Panc1 (cell line): ENCODE measurements at places on chromosomes 12 and 14.

DNA sequence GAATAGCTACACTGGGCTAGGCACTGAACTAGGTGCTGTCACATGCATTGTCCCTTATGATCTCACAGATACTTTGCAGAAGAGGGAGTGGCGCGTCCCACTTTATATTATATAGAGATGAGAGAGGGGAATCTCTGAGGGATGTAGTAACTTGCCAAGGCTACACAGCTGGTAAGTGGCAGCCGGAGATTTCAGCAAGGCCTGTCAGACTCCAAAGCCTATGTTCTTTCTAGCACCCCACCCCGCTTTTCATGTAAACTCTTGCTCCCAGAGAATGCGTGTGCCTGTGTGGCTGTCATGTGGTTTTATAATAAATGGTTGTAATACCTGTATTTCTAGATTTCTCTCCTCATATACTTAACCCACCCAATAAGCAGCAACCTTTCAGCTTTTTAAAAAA, 39.1 kb downstream of the WDR20 start:
- no peak for DNase-seq

DNA sequence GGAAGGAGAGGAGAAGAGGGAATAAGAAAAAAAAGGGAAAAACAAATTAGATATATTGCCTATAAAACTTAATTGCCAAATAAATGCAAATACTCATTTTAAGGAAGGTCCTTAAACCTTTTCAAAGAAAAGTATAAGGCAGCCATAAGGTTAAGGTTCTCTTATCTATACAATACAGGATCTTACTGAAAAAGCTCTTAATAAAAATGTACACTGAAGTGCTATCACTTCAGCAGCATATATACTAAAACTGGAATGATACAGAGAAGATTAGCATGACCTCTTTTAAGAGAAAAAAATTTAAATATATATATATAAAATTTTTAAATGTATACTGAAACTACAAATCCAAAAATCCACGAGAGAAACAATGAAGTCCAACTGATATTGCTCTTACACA, 65.6 kb downstream of the PPP2R5E start:
- DNase-seq, result no peak

GRCh38 chr14:96920023-96920422, 122.8 kb downstream of the VRK1 start:
- no peak for DNase-seq

- no peak for DNase-seq
Measured at GRCh38 chr12:69214169-69214568, 25.2 kb upstream of the CPSF6 start.

- DNase-seq, result no peak
Measured at GRCh38 chr12:102390068-102390467, 90.3 kb downstream of the IGF1 start.

DNA sequence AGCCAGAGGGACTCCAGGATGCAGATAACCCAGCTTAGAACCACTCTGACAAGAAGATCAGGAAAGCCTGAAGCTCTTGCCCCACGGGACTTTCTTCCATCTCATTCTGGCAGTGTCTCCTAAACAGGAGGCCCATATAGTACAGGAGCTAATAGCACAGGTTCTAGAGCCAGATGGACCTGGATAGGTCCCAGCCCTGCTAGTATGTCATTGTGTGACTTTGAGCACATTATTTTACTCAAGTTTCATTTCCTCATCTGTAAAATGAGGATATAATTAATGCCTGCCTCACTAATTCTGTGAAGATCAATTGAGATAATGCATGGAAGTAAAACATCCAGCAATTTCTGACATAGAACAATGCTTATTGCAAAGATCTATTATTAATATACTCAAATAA, 66.5 kb upstream of the GZMB start:
- no peak for DNase-seq

GRCh38 chr12:50039151-50039835, 14.0 kb upstream of the RACGAP1 start:
- peak; percentile 32 for DNase-seq

GRCh38 chr14:98242903-98243302, 1029.1 kb downstream of the BCL11B start:
- DNase-seq, result no peak

DNA sequence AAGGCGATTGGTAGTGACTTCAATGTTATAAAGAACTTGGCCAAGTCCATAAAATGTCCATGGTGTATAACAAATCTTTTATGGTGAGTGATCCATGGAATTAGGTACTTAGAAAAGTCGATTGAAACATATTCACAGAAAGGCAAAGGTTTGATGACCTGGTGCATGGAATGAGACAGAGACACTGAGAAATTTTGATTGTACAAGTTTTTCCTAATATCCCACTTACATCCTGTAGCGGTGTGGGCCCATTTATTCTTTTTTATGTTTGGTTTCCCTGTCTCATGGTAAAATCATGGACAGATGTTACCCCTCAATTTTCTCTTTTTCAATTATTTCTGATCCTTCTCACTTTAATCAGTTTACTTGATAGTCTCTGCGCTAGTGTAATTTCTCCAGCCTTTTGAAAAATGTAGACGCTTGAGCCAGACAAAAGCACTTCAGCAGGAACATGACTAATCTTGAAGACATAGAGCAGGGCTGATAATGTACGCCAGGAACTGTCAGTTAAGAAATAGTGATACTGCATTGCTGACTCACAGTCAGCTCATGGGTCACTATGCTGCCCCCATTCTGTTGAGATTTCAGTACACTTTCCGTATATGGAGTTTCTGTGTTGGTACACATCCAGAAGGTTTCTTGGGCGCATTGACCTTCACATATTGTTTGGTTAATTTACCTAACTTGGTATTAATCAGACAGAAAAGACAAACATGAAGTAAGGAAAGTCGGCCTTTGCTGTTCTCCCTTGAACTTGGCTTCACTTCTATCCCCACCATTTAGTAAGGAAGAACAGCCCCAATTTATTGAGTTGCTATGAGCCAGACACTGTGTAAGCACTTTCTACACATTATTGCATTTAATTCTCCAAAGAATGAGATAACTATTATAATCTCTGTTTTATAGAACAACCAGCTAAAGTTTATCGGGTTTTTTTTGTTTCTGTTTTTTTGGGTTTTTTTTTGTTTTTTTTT, 841.7 kb downstream of the DIO2 start:
- no peak for DNase-seq

DNA sequence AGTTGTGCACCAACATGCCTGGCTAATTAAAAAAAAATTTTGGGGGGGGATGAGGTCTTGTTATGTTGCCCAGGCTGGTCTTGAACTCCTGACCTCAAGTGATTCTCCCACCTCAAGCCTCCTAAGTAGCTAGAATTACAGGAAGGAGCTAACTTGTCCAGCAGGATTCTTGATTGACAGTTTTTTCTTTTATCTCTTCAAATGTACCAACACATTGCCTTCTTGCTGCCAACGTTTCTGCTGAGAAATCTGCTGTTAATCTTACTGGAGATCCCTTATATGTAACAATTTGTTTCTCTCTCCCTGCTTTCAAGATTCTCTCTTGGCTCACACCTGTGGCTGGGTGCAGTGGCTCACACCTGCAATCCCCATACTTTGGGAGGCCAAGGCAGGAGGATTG, 22.4 kb upstream of the MARK3 start:
- no peak for DNase-seq

DNA sequence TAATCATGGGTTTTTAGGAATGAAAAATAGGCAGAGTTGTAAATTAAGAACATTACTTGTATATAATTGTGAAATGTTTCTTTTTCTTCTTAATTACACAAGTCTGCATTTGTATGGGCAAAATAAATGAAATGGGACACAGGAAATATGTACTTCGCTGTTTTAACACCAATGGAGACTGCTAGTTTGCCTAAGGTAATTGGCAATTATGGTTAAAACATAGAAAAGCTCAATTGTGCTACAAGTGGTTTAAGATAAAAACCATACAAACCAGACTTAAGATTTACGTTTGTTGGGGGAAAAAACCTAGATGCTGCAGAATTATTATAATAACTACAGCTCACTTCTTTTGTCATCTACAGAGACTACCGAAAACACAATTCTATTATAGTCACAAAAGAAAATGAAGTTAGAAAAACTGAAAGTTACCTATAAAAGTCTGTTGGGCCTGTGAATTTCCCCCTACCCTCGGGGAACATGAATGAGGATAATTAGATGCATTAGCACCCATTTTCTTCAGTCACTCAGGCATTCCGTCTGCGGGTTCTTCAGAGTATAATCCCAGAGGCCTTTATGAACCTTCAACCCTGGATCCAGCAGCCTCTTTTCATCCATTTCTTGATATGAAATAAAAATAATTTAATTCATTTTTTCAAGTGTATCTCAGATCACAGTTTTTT, 37.2 kb downstream of the BTBD7 start:
- no peak for DNase-seq

- DNase-seq, result no peak
Measured at GRCh38 chr12:47590771-47591360, 115.0 kb downstream of the RPAP3 start.

GRCh38 chr14:71933001-71933587, 865 bp downstream of the RGS6 start:
- DNase-seq, result no peak

- DNase-seq, result no peak
Measured at GRCh38 chr12:14950982-14951746, 10.2 kb downstream of the ARHGDIB start.

DNA sequence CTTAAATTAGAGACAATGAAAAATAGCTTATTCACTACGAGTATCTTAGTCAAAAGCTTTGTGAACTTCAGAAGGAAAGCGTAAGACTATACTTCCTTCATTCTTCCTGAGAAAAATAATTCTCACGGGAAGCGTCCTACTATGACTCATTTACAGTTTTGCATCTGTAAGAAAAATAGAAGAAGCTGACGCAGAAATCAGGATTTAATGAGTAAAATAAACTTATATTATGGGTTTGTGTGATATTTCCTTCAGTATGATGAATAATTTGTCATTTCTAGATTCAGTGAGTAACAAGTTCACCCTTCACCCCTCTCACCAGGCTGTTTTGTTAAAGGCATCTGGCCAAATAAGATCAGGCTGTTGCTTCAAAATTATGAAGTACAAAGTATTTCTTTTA, 17.8 kb upstream of the PDE3A start:
- DNase-seq, result no peak

GRCh38 chr14:45271858-45272537, 19.0 kb upstream of the MIS18BP1 start:
- DNase-seq, result no peak

- peak; percentile 73 for DNase-seq
Measured at GRCh38 chr12:54191550-54192022, 2.8 kb upstream of the SMUG1 start.

DNA sequence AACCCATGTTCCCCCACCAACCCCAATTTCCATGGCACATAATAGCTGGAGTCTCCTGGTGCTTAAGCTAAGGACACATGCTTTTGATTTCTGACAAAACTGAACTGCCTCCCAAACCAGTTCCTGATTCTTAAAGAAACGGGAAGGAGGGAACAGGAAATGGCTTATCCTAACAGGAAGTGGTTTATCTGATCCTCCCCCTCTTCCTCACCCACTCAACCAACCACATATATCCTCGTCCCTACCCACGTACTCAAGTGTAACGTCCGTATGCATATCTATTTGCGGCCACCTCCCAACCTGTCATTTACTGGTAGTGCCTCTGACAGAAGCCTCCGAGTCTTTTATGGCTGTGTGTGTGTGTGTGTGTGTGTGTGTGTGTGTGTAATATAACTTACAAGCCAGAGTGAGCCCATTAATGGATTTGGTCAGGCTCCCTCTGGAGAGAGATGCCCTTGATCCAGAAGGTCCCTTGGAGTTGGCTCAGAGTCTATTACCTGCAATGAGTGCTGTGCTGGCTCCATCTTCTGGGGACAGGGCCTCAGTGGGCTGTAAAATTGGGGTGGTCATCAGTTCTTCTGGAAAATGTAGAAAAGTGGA, 7.7 kb downstream of the DAZAP2 start:
- no peak for DNase-seq

DNA sequence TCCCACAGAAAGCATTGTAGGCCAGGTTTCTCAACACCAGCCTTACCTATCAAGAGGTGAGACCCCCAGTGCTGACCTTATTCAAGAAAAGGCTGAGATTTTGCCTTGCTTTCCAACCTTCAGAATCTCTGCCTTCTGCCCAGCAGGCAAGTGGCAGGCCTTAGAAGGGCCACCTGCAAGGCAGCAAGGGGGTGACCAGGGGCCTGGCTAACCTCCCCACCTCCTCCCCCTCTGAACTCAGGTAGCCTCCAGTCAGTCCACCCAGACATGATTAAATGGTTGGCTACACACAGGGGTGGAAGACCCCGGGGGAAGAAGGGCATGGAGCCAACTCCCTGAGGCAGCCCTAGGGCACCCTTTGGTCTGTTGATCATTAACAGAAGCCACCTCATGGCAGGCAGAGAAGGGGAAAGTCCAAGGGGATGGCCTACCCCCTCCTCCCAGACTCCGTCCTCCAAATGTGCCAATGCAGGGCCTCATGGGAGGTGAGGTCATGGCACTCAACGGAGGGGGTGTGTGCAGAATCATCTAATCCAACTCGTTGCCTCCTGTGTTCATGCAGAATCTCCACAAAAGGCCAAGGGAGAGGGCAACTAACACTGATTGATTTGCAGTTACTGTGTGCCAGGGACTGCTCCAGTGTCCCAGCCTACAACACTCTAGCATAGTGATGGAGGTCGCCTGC, 8.5 kb downstream of the ZFP36L1 start:
- no peak for DNase-seq

DNA sequence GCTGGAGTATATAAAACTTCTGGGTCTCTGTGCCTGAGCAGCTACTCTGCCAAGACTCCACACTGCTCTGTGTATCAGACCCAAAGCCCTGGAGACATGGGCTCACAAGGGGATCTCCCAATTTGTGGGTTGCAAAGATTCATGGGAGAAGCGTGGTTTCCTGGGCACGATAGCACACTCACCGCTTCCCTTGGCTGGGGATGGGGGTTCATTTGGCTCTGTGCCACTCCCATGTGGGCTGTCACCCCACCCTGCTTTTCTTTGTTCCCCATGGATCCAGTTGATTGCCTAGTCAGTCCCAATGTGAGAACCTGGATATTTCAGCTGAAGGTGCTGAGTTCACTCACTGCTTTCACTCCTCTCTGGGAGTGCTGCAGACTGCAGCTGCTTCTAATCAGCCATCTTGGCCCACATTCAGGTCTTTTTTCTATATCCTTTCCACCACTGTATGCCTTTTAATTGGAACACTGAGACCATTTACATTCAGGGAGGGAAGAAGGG, 40.0 kb upstream of the PCNX4 start:
- no peak for DNase-seq

DNA sequence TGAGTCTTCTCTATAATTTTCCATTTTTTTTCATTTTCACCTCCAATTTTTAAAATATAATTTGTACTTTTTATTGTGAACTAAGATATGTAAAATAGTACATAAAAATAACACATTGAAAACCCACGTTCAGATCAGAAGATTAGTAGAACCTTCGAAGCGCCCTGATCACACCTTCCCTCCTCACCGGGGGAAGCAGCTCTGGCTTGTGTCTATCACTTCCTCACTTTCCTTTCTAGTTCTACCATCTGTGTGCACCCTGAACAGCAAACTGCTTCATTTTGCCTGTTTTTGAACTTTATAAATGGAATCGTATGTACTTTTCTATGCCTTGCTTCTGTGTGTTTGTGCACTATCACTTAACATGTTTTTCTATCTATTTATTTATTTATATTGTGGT, 11.8 kb upstream of the CD27 start:
- DNase-seq, result no peak

GRCh38 chr12:6340745-6341416, 995 bp downstream of the TNFRSF1A start:
- no peak for DNase-seq
